ENCODE measurements at places on chromosomes 11 and 22.

GRCh38 chr11:46526216-46527215, 67.3 kb downstream of the AMBRA1 start:
- DNase-seq, result no peak

GRCh38 chr11:78166855-78167469, 21.5 kb downstream of the KCTD21 start:
- DNase-seq, result no peak

- DNase-seq, result no peak
Measured at GRCh38 chr22:32903507-32903906, 102.0 kb downstream of the TIMP3 start.

GRCh38 chr11:14518820-14519219, 1.4 kb downstream of the PSMA1 start:
- no peak for DNase-seq

- no peak for DNase-seq
Measured at GRCh38 chr22:26585104-26585790, 4.7 kb downstream of the TPST2 start.

DNA sequence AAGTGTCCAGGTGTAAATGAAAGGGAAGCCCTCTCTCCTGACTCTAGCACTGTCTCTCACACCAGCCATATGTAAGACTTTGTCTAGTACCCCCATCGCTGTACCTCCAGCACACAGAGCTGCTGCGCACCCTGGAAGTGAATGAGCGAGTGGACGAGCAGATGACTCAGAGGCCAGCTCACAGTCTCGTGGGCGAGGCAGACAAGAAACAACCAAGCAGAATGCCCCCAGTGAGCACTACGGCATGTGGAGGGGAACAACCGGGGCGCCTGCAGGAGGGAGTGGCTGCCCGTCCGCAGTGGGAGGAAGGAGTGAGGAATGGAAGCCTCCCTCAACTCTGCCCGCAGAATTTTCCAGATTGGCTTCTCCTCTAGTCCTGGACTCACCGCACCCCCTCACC, 46.4 kb downstream of the MCM5 start:
- DNase-seq, result no peak

DNA sequence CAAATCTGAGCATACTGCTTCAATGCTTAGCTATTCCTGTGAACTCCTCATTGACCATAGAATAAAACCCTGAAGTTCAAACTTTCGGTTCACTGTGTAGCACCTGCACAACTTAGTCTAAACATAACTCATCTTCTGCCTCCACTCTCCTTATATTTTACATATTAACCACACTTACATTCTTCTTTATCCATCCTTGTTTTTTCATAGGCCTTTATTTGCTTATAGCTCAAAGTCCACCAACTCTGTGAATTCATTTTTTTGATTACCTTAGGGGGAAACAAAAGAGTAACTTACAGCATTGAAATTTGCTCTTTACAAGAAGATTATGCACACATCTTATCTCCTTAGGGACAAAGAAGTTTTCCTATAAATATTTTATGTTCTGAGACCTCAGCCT, 521.6 kb upstream of the FAT3 start:
- no peak for DNase-seq

DNA sequence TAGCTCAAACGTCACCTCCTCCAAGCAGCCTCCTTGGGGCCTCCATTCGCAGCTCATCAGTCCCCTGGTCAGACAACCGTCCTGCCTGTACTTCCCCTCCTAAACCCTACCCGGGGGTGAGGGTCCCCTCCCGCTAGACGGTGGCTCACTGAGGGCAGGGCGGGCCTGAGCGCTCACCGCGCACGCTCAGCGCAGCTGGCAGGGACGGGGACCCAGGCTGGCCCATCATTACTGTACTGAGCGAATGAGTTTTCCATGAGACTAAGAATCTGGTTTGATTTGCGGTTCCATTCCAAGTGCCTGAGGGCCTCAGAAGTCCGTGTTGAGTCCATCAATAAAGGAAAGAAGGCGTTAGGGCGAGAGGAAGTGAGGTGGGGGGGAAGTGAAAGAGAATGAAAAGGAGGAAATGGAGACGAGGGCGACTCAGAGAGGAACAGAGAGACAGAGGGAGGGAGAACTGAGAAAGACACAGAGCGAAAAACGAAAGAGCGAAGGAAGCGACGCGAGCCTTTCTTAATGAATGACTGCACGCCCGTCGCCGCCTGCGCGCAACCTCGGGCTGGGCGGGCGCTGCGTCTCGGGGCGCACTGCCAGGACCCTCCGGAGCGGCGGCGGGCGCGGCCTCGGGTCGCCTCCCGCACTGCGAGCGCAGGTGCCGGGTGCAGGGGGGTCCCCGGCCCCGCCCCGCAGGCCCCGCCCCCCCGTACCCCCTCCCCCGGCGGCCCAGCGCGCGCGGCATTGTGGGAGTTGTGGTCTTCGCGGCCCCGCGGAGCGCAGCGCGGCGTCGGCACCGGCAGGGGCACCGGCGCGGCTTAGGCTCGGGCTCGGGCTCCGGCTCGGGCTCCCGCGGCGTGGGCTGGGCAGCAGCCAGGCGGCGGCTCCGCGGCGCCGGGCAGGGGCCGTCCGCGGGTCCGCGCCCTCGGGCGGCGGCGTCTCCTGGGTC, at the start of gene ASPHD2:
Gene ASPHD2 (plus strand): TSS at position 746 of the 943 bp plus-strand sequence. CDS start 4,356 bp downstream, outside the sequence.
- no peak for DNase-seq

GRCh38 chr11:27239305-27239942, 123.6 kb downstream of the CCDC34 start:
- DNase-seq, result no peak

DNA sequence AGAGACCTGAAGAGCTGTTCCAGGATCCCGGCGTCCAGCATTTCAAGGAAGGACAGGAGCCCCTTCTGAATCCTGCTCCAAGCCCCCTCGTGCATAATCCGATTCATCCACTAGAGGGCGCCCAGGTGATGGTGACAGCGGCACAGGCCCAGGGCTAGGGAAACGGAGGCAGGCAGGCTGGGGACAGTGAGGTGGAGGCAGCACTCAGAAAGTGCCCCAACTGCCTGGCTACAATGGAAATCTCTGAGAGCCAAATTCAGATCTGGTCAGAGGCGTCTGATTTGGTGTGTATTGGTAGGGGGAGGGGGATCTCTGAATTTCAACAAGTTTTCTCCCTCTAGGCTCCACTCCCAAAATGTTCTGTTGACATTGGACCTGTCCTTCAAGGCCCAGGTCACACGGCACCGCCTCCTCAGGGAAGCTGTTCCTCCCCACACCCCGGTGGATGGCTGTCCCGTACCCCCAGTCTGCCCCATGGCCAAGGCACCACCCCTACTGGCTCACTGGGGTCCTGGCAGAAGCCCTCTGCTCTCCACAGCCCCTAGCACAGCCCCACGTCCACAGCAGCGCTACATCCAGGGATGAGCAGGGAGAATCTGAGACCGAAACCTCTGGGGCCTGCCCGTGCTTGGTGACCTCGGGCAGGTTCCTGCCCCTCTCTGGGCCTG, 142.9 kb downstream of the CRYBB2 start:
- no peak for DNase-seq

DNA sequence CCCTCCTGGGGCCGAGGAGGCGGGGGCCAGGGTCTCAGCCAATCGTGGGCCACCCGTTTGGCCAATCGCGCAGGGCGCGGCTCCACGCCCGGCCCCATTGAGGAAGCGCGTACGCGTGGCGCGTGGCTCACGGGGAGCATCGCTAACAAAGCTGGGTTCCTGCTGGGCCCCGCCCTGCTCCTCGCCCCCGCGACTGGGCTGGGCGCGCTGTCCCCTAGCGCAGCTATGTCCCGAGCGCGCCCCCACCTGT, 614 bp upstream of the ASCL2 start:
- no peak for DNase-seq

GRCh38 chr11:2564008-2564530, 119.3 kb downstream of the KCNQ1 start:
- DNase-seq, result no peak

- no peak for DNase-seq
Measured at GRCh38 chr22:33465554-33465953, 407.4 kb upstream of the SYN3 start.

- no peak for DNase-seq
Measured at GRCh38 chr11:125621995-125622394, 3.0 kb upstream of the CHEK1 start.

GRCh38 chr11:112588252-112588694, 327.6 kb upstream of the PLET1 start:
- DNase-seq, result no peak

- DNase-seq, result no peak
Measured at GRCh38 chr11:95486979-95487378, 256.0 kb upstream of the SESN3 start.

GRCh38 chr11:125393331-125393730, 102.7 kb downstream of the FEZ1 start:
- DNase-seq, result no peak

- no peak for DNase-seq
Measured at GRCh38 chr11:94762208-94762607, 5.9 kb upstream of the AMOTL1 start.

Measured in cortex of kidney (tissue), 1 donor.